ENCODE measurements at places on chromosomes 13 and 19.

DNA sequence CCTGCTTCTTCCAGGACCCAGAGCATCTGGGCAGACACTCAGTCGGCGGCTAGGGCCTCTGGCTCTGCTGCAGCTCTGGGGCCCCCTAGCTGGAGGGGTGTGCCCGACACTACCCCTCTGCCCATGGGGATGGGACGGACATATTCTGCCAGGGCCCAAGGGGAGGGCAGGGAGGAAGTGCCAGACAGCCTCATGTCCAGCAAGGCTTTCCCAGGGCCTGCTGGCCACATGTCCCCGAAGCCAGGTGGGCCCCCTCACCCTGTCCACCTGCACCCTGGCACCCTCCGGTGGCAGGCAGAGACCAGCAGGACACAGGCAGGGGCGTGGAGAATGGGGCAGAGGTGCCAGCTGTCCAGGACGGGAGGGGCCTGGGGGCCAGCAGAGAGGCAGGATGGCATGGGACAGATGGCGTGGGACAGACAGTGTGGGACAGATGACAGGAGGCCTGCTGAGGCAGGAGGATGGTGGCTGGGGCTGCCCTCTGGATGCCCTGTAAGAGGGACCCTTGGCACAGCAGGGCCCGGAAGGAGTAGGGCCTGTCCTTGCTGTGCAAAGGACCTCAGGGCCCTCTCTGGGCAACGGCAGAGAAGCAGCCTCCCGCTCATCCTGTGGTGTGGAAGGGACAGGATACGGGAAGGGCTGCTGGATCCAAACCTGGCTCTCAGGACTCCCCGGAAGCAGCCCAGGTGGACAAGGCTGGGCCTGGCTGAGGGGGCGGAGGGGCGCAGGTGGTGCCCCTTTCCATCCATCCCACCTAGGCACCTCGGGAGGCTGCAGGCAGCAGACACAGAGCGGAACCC is 29.1 kb downstream of the CEBPG start:
- no peak for DNase-seq

GRCh38 chr13:21355304-21355703 is 103.8 kb downstream of the ZDHHC20 start:
- DNase-seq, result no peak

- DNase-seq, result no peak
These were observed 41.3 kb downstream of the FLT3 start for GRCh38 chr13:28058866-28059613.

DNA sequence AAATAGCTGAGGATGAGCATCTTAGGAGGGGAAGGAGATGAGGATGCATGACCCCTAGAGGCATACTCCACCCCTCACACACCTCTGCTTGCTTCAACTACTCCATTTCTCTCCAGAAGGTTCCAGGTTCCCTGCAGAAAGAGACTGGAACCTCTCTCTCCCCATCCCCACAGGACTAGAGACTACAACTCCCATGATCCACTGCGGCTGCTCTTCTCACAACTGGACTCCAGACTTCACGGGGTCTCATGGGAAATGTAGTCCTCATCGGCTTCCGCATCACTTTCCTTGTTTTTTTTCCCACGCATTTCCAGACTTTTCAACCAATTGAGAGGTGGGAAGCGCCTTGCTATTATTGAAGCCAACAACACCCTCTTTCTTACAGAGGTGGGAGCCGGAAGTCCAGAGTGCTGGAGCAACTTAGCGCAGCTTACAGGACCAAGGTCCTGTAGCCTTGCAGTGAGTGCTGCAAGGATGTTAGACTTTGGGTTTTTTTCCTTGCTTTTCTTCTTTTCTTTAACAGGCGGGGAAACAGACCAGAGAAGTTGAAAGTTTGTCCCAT is 13.9 kb upstream of the CACNG6 start:
- no peak for DNase-seq

DNA sequence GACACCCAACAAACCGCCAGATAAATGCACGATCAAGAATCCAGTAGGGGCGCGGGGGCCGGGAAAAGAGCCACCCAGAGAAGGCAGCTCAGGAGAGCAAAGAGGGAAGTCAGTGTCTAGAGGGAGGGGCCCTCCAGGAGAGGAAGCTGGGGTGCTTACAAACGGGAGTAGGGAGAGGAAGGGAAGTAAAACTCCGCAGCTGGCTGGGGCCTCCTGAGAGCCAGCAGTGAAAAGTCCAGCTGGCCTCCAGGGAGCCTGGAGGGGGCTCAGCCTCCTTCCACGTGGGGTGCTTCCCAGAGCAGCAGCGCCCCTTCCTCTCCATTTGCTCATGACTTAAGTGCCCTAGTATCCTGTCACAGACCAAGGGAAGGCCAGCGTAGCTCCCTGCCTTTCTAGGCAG is 51.8 kb downstream of the TMED1 start:
- DNase-seq, result no peak

GRCh38 chr19:7748756-7749155 is 1.4 kb upstream of the CD209 start:
- DNase-seq, result no peak

DNA sequence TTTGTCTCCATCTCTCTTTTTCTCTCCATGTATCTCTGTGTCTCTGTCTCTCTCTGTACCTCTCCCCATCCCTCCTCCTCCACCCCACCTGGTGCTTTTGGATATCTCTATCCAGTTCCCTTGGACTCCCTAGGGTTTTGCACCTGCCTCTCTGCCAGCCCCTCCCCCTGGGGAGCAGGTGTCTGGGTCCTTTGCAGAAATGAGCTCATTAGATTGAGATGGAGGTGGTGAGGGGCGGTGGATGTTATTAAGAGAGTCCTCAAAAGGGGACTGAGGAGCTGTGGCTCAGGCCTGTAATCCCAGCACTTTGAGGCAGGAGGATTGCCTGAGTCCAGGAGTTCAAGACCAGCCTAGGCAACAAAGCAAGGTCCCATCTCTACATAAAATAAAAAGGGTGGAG is 2.1 kb downstream of the KCNN4 start:
- DNase-seq, result no peak

DNA sequence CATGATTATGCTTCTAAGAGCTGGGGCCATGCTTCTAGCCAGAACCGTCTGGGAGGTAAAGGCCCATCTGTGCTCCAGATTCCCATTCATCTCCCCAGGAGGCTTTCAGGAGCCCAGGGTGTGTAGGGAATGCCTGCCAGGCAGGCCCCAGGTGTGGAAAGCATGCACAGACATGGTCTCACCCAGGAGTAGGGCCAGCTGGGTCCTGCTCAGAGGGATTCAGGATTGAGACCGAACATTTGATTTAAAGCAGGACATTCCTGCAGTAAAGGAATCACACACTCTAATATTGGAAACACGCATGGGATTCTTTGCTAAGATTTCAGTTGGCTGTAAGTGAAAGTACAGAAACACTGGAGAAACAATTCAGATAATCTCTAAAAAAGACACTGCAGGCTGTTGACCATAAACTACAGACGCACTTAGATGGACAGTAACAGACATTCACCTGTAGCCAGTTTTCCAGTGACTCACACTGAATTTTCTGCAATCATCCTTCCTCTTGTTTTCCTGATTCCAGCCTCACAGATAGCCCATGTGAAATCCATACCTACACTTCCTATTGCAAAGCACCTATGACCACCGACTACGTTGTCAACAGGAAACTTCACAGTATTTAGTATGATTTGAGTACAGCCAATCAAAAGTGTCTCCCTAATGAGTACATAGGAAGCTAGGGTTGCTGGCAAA is 257.8 kb downstream of the TBC1D4 start:
- no peak for DNase-seq

GRCh38 chr19:15144046-15144646 is 36.9 kb downstream of the SYDE1 start:
- DNase-seq, result no peak

GRCh38 chr19:6297202-6297601 is 17.4 kb upstream of the MLLT1 start:
- DNase-seq, result no peak

DNA sequence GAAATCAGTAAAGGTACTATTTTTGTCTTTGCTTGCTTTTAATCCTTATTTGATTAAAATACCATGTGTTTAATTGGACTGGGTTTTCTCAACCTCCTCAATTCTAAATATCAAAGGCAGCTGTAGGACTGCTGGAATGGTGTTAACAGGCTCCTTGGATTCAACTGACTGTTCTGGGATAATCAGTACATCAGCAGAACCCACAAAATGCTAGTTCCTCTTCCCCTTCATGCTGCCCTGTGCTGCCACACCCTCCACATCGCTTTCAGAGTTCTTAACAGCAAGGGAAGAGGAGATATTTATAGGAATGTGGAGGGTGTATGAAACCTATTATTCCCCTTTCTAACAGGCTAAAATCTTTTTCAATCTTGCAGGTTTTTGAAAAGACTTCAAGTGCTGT is 82.4 kb downstream of the KCTD12 start:
- DNase-seq, result no peak

DNA sequence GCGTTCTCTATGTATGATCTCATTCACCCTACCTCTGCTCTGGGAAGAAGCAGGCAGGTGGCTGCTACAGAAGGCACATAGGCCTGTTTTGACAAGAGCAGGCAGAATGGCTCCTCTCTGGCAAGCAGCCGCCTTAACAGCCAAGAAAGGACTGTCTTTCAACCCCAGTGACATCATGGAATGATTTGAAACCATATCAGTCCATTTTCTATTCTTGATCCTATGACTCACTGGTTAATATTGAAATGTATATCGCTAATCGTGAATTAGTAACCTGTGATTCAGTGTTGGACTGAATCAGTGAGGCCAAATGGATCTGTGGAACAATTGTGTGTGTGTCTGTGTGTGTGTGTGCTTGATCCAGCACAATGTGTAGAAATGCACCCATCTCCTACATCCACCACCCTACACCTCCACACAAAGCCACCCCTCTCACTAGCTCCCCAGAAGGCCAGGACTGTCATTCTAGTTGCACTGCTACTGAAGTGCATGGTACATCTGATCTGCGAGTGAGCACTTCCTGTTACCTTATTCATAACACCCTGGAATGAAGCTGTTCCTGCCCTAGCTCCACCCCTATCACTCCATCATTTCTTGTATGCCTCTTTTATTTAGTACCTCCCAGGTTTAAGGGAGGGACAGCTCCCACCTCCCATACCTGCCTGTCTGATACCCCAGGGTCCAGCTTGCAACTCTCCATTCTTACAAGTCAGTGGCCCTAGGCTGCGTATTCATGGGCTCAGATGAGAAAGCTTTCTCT is 460.0 kb downstream of the FOXO1 start:
- no peak for DNase-seq

GRCh38 chr13:35791184-35791851 is 314.8 kb upstream of the MAB21L1 start:
- DNase-seq, result no peak

DNA sequence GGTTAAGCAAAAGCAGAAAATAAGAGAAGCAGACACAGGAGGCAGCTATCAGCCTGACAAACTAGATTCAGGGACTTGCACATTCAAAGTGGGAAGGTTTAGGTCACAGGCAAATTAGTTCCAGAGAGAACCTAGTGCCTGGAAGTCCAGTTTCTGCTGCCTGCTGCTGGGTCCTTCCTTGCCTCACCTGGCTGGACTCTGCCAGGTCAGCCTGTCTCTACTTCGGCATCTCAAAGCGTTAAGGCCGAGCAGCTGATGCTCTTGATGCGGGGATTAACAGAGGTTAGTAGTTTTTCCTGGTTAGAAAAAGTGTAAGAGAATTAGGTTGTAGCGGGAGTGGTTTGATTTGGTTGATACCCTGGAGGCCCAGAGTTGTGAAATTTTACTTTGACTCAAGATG is 52.0 kb downstream of the KLF5 start:
- no peak for DNase-seq

GRCh38 chr19:48628486-48629296 is 8.5 kb downstream of the DBP start:
- no peak for DNase-seq

DNA sequence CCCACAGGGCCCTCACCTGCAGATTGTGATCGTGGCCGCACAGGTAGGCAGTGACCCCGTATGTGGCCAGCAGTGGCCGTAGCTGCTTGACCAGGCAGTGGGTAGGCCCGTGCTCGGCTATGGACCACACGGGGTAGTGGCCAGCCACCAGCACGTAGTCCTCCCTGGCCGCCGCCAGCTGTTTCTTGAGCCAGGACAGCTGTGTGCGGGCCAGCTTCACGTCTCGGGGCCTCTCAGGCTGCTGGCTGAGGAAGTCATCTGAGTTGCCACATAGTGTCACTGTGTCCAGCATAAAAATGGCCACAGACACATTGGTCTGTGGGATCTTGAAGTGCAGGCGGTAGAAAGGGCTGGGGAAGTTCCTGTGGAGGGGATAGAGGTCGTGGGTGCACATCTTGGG is 1.2 kb downstream of the ACP5 start:
- DNase-seq, result no peak

GRCh38 chr13:50378509-50379044 is 363.3 kb downstream of the KCNRG start:
- DNase-seq, result no peak

- no peak for DNase-seq
These were observed 1581.9 kb downstream of the EFNB2 start for GRCh38 chr13:104953588-104953987.

DNA sequence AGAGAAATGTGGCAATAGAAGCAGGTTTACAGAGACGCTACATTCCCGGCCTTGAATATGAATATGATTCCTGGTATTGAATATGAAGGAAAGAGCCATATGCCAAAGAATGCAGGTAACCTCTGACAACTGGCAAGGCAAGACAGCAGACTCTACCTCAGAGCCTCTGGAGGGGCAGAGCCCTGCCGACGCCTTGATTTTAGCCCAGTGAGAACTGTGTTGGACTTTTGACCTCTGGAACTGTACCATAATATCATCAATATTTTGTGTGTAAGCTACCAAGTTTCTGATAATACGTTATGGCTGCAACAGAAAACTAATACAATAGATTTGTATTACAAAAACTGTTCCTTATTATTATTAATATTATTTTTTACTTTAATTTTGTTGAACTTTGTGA is 219.7 kb downstream of the FGF14 start:
- no peak for DNase-seq

DNA sequence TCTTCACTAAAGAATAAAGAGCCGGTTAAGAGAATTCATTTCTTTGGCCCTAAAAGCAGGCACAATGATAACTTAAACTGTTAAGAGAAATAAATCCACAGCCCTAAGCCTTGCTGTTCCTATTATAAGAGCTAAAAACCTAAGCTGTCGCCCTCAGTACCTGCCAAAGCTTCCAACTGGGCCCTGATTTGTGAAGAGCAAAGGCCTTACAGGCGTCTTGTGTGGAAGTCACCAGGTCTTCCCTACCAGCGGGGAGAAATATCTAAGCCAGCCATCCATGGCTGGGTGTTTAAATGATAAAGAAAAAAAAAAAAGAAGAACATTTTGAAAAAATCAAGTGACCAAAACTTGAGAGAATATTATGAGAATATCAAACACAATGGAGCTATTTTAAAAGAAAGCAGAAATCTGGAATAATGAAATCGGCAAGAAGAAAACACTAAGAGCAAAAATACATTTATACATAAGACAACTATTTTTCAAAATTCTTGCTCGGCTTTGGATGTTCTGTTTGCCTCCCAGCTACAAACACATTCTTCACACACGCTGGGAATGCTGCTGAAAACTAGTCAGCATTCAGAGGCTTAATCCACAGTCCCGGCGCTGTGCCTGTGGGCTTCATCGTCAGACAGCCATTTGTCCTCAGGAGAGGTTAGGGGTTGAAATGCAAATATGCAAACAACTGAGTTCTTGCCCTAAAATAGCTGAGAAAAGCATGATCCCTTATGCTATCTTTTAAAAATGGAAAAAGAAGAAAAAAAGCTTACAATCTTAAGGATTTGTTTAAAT is 89.8 kb upstream of the LSM14A start:
- no peak for DNase-seq

GRCh38 chr13:39110518-39111097 is 72.4 kb downstream of the NHLRC3 start:
- no peak for DNase-seq

- no peak for DNase-seq
These were observed 51.1 kb downstream of the FNDC3A start for GRCh38 chr13:49026851-49027250.

- DNase-seq, result no peak
These were observed 596.5 kb upstream of the MIR17HG start for GRCh38 chr13:90751026-90751425.

GRCh38 chr19:5418677-5419076 is 36.5 kb upstream of the ZNRF4 start:
- DNase-seq, result no peak
